Bladder microvascular endothelial cell (primary cell): ENCODE measurements at places on chromosomes 5 and 9. TPM values are rescaled to one million over a fixed set of nuclear protein-coding genes. Genes with fewer than 3 reads are reported as not detected.

The PAXX gene
- total RNA-seq, result 7.7 and 10.7 TPM in 2 replicates

The SLC36A3 gene
- not detected in 2 replicates for total RNA-seq

The COL5A1 gene
- 7.4 and 10.8 TPM in 2 replicates for total RNA-seq

The AGXT2 gene
- total RNA-seq, result not detected in 2 replicates

The SPINK13 gene
- total RNA-seq, result not detected in 2 replicates

The GZMA gene
- total RNA-seq, result 0.13 TPM in 1 of 2 replicates, not detected in the other

The CMYA5 gene
- 0.06 TPM in 1 of 2 replicates, not detected in the other for total RNA-seq

The MARVELD2 gene
- 0.81 and 4.4 TPM in 2 replicates for total RNA-seq

The NME5 gene
- 0.65 and 1.7 TPM in 2 replicates for total RNA-seq

The HRCT1 gene
- 0.32 and 3.5 TPM in 2 replicates for total RNA-seq

The DHFR gene
- 19.5 and 20.6 TPM in 2 replicates for total RNA-seq

The SPATA31C1 gene
- not detected in 2 replicates for total RNA-seq

The RXRA gene
- 11.3 and 17.1 TPM in 2 replicates for total RNA-seq

The NR5A1 gene
- not detected in 2 replicates for total RNA-seq

The COMMD10 gene
- total RNA-seq, result 26.2 and 31.5 TPM in 2 replicates

The RIGI gene
- total RNA-seq, result 18.9 and 36.2 TPM in 2 replicates

The OR1J4 gene
- total RNA-seq, result 0.25 TPM in 1 of 2 replicates, not detected in the other

The NKD2 gene
- 0.16 and 3.1 TPM in 2 replicates for total RNA-seq

The HTR1A gene
- not detected in 2 replicates for total RNA-seq

The CCDC107 gene
- 10.3 and 13.6 TPM in 2 replicates for total RNA-seq

The AHRR gene
- 3.5 and 10.0 TPM in 2 replicates for total RNA-seq

The NR2F1 gene
- 4.5 and 63.9 TPM in 2 replicates for total RNA-seq

The RAPGEF6 gene
- total RNA-seq, result 19.1 and 44.7 TPM in 2 replicates

The POLE3 gene
- total RNA-seq, result 37.4 and 55.3 TPM in 2 replicates

The INSL4 gene
- total RNA-seq, result not detected in 2 replicates

The PCDHGB3 gene
- total RNA-seq, result 1.5 and 8.4 TPM in 2 replicates

The POMT1 gene
- total RNA-seq, result 26.2 and 46.8 TPM in 2 replicates

The ANKRD34B gene
- total RNA-seq, result not detected in 2 replicates

The GBGT1 gene
- 0.32 and 40.5 TPM in 2 replicates for total RNA-seq

The SLC45A2 gene
- not detected in 2 replicates for total RNA-seq

The RGP1 gene
- 8.6 and 12.1 TPM in 2 replicates for total RNA-seq

The PIP5K1B gene
- total RNA-seq, result under 0.01 and 0.06 TPM in 2 replicates

The LCN9 gene
- not detected in 2 replicates for total RNA-seq

The ABCA1 gene
- 16.8 and 27.4 TPM in 2 replicates for total RNA-seq

The GOLGA2 gene
- total RNA-seq, result 44.4 and 94.0 TPM in 2 replicates

The ZNF622 gene
- total RNA-seq, result 30.9 and 35.3 TPM in 2 replicates

The GABRB2 gene
- total RNA-seq, result not detected in 2 replicates

The PCDHGB2 gene
- total RNA-seq, result 1.1 and 5.1 TPM in 2 replicates

The PCDHB1 gene
- not detected in 2 replicates for total RNA-seq

The PCDHGB1 gene
- 0.65 and 2.8 TPM in 2 replicates for total RNA-seq

The IARS1 gene
- 85.2 and 258 TPM in 2 replicates for total RNA-seq

The FAM78A gene
- total RNA-seq, result 4.7 and 5.3 TPM in 2 replicates

The C5orf22 gene
- 11.2 and 27.1 TPM in 2 replicates for total RNA-seq

The ADAMTS6 gene
- total RNA-seq, result 28.0 and 174 TPM in 2 replicates

The TMEM215 gene
- total RNA-seq, result not detected in 2 replicates

The CDC20B gene
- total RNA-seq, result 0.06 TPM in 1 of 2 replicates, not detected in the other

The TLX3 gene
- not detected in 2 replicates for total RNA-seq
